ENCODE measurements at places on chromosomes 12 and 14. TPM values are rescaled to one million over a fixed set of nuclear protein-coding genes. Genes with fewer than 3 reads are reported as not detected.

DNA sequence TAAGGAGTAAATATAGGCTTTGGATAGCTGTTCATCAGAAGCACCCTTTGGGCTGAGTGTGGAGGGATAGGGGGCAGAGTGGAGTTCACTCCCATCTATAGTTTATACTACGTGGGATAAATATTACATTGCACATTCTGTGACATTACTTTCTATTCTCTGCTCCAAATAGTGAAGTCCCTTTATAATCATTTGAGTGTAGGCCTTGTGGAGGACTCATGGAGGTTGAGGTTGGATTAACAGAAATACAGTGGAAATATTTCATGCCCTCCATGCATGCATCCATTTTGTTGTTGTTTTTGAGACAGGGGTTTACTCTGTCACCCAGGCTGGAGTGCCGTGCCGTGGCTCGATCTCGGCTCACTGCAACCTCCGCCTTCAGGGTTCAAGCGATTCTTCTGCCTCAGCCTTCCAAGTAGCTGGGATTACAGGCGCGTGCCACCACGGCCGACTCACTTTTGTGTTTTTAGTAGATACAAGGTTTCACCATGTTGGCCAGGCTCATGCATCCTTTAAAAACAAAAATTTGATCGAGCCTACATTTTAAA is 1.4 kb downstream of the CHPT1 start:
- DNase-seq = no peak

- no peak for DNase-seq
These were observed 15.1 kb downstream of the DCP1B start for GRCh38 chr12:1989111-1989510.

DNA sequence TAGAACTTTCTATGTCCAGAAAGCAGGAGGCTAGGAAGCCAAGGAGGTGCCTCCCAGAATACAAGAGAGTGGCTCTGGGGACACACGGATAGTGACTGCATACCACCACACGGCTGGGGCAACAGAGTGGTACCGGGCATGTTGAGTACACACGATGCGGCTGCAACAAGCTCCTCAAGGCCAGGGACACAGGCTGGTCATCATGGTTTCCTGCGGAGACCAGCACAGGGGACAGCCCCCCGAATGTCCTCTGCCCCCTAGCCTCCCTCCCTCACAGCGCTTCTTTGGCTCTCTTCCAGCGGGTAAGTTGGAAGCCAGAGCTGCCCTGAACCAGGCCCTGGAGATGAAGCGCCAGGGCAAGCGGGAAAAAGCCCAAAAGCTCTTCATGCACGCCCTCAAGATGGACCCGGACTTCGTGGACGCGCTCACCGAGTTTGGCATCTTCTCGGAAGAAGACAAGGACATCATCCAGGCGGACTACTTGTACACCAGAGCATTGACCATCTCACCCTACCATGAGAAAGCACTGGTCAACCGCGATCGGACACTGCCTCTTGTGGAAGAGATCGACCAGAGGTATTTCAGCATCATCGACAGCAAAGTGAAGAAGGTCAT is 3.1 kb downstream of the FICD start:
- no peak for DNase-seq

GRCh38 chr14:50776522-50776921 is 54.4 kb downstream of the NIN start:
- no peak for DNase-seq

ORAI1 gene
- total RNA-seq = 64.6 TPM

Data from suprapubic skin (tissue), 4 donors.